Stimulated activated CD4-positive, alpha-beta T cell treated with anti-CD3 and anti-CD28 coated beads, Interleukin-15, amount 100 ng/mL, for 1 hour (primary cell): ENCODE measurements at places on chromosomes 2 and 18.

- no peak for DNase-seq
Observed at GRCh38 chr2:38622210-38622609, 19.5 kb upstream of the HNRNPLL start.

DNA sequence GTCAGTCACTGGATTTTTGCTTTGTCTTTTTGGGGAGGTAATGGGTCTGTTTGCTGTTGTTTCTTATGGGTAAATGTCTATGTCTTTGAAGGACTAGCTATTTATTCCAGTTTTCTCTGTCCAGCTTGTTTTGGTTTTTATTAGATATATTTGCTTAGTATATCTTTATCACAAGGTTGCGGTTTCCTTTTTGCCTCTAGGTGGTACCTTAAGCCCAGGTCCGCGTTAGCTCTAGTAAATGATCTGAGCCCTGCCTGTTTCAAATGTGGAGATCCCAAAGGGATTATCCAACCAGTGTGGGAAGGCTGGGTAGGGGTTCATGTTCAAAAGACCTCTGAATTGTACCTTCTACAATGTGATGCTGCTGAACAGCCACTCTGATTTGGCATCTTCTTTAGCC lies 114.5 kb downstream of the MYO3B start:
- no peak for DNase-seq

DNA sequence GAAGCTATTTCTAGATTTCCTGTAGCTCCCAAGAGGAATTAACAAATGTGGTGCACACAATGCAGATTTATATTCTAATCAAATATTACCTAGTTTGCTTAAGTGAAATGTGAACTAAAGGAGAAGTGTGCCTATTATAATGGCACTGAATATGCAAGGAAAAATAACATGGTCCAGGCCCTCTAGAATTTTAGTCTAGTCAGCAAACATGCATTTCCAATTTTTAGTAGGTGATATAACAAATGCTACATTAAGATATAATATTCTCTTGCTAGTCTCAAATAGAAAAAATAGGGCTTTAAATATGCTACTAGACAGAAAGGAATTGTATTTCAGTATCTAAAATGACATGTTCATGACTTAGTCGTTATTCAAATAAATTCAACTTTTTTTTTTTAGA lies 689.5 kb downstream of the TMEM182 start:
- no peak for DNase-seq

DNA sequence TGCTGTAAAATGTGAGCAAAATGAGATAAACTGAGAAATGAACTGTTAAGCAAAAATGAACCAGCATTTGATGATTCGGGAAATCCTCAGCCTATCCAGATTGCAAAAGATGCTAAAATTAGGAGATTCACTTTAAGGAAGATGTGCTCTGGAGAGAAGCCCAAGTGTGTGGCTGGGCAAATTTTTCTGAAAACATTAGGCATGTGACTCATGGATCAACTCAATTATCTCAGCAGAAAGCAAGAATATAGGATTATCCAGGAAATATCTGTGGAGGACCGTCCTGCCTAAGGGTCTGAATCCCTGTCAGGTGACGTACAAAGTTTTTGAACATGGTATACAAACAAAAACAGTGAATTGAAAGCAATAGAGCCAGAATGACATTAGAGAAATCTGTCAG lies 1268.3 kb upstream of the TMEFF2 start:
- no peak for DNase-seq

GRCh38 chr2:120740375-120740764 lies 4.7 kb downstream of the GLI2 start:
- DNase-seq, result no peak

GRCh38 chr2:75560022-75560767 lies 544 bp downstream of the EVA1A start:
- DNase-seq, result no peak

GRCh38 chr2:237581751-237582746 lies 8.5 kb downstream of the RAB17 start:
- no peak for DNase-seq

DNA sequence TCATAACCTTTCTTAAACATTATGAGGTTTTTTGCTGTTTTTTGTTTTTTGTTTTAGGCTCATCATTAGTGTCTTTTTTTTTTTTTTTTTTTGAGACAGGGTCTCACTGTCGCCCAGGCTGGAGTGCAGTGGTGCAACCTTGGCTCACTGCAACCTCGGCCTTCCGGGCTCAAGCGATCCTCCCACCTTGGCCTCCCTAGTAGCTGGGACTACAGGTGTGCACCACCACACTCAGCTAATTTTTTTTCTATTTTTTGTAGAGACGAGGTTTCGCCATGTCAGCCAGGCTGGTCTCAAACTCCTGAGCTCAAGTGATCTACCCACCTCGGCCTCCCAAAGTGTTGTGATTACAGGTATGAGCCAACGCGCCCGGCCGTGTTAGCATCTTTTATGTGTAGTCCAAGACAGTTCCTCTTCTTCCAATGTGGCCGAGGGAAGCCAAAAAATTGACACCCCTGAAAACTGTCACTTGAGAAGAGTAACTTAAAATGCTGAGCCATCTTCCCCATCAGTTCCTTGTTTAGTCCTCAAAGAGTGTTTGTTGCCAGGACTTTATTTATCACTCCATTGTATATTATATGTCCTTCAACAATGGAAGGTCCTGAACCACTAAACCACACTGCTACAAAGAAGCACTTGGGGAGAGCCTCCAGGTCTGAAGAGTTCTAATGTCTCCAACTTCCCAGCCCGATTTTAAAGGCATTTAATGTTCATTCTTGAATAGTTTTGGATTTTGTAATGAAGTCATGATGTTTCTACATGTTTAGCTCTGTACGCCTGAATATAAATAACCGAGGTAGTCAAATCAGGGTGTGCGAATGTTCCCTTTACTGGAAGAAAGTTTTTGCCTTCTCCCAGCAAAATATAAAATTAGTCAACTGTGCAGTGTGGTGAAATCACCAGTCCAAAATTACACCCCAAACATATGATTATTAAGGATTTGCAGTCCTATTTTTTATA lies 26.4 kb downstream of the ZNF516 start:
- no peak for DNase-seq

DNA sequence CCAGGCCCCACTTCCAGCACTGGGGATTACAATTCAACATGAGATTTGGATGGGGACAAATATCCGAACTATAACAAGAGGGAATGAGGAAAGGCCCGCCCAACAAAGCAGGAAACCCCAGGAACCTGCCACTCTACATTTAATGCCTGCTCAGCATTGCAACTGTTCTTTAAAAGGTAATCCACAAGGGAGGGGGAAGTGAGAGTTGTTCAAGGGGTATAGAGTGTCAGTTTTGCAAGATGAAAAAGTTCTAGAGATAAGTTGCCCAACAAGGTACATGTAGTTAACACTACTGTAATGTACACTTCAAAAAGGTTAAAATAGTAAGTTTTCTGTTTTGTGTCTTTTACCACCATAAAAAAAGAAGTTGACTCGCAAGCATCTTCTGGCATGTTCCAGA lies 137.6 kb downstream of the MBD2 start:
- no peak for DNase-seq

- no peak for DNase-seq
Observed at GRCh38 chr2:211396815-211397214, 840.4 kb downstream of the CPS1 start.

DNA sequence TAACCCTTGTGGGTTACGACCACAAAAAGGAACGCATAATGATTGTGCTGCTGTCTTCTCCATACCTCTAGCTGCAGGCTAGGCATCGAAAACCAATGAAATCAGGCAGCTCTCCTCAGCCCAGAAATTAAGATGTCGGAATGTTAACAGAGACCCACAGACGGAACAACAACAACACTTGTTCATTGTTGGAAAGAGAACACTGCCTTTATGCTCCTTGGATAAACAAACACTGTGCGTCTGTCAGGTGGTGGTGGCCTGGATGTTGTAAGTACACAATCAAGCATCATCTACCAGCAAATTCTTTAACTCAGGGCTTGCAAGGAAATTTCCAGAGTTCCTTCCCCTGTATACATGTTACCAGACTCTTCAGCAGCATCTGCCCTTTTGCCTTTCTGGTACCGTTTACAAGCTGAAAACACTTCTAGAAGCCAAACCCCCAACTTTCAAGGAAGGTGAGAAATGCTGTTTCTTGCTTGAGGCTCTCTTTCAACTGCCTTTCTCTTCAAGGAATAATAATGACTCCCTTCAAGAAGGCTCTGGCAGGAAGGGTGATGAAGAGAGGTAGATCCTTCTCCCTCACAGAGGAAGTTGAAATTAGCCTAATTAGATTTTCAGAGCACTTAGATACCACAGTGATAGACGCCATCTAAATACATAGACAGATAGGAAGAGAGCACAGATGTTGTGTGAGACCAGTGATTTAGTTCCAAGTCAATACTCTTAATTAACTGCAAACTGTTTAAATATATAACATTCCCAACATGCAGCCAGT lies 332.7 kb downstream of the ZNF521 start:
- no peak for DNase-seq

DNA sequence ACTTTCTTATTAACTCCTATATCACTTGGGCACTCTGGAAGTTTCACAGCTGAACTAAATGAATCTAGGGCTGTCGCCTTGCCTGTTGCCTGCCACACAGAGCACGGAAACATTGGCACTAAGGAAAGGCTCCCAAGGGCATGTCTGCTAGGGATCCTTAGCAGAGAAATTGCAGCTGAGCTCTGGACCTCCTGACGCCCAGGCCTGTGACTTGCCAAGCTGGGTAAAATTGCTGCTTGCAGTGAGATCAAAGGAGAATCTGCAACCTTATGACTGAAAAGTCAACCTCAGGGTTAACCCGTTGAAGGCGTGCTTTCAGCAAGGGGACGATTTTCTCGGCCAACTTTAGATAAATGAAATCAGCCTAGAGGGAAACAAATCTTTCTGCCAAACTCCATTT lies 189.8 kb downstream of the NCK2 start:
- DNase-seq, result peak; percentile 9

- DNase-seq, result no peak
Observed at GRCh38 chr18:8991155-8991554, 111.3 kb upstream of the NDUFV2 start.

GRCh38 chr18:49880661-49881060 lies 67.3 kb upstream of the ACAA2 start:
- DNase-seq, result no peak

DNA sequence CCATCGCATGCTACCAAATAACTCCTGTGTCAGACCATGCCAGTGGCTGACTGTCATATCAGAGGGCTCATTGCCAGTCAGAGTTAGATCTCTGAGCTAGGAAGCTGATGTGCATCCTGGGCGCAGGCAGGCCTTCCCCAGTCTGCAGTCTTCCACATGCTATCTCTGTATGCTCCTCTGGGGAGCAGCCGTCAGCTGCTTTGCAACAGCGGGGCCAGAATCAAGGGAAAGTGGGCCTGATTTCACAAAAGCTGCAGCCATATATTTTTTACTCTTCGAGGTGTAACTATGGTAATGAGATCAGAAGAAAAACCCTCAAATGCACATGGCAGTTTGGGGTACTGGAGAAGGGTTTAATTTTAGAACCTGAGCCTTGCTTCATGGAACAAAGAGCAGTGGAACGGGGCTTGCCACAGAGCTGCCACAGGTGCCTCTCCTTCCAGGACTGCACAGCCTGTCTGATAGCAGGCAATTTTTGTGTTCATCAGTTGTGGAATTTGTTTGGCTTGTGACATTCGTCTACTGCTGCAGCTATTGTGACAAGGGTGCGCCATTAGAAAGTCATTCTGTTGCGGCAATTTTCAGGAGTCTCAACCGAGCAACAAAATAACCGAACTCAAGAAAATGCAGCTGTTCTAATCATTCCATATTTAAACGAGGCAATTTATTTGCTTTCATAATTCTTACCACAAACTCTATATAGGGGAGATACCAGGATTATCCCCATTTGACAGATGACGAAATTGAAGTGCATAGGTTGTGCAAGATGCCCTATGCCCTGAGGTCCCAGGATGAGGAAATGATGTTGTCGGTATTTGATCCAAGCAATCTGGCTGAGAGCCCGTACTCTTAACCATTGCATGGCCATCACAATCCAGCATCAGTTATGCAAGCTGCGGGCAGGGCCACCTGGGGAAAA lies 109.6 kb upstream of the CYRIA start:
- no peak for DNase-seq

GRCh38 chr2:44759823-44760222 lies 181.7 kb upstream of the SIX3 start:
- no peak for DNase-seq

DNA sequence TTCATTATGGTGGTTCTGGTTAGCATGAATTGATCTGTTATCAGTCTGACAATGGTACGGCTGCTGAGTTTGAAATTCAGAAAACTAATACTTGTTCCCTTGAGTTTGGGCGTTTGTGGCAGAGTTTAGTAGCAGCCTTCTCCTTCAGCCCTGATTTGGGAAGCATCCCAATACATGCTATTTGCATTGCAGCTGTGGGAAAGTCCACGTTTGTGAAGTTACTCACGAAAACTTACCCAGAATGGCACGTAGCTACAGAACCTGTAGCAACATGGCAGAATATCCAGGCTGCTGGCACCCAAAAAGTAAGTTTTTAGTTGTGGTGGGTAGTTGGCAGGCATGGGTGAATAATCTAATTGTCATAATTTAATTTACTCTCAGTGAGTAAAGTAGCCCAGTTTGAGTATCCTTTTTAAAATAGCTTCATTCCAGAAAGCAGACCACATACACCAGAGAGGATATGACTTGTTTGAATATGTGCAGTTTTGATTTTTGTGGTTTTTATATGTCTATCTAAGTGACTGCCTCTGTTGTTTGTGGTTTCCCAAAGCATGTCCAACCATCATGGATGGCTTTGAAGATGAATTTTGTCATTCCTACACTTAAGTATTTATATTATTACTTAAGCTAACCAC lies 12.2 kb downstream of the DGUOK start:
- no peak for DNase-seq

GRCh38 chr2:74444498-74445318 lies 3.0 kb upstream of the RTKN start:
- DNase-seq, result no peak

- no peak for DNase-seq
Observed at GRCh38 chr2:16114070-16114469, 173.7 kb downstream of the MYCN start.

DNA sequence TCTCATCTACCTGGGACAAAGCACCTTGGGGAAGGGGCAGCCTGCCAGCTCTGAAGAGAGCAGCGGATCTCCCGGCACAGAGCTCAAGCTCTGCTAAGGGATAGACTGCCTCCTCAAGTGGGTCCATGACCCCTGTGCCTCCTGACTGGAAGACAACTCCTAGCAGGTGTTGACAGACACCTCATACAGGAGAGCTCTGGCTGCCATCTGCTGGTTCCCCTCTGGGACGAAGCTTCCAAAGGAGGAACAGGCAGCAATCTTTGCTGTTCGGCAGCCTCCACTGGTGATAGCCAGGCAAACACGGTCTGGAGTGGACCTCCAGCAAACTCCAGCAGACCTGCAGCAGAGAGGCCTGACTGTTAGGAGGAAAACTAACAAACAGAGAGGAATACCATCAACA lies 549.9 kb upstream of the LRATD1 start:
- no peak for DNase-seq

GRCh38 chr18:11676867-11677266 lies 12.2 kb upstream of the GNAL start:
- DNase-seq, result no peak

DNA sequence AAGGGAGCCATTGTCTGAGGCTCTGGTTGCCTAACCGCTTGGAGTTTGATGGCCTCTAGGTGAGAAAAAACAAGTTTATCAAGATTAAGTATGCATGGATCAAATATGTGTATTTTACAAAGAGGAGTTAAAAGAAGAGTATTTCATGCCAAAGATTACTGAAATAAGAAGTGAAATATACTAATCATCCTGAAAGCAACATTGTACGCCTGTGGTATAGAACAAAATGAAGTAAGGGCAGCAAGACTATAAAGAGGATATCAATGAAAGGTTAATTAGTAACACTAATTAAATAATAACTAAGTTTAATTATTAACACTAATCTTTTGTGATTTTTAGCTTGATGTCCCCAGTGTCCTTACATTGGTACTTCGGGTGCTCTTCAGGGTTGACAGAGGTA lies 276.7 kb downstream of the CALCRL start:
- DNase-seq, result no peak
